Dorsolateral prefrontal cortex (tissue), 122 donors: ENCODE measurements at places on chromosomes 3 and 15.

GRCh38 chr3:133547432-133548041 lies 25.9 kb upstream of the CDV3 start:
- no peak for DNase-seq

DNA sequence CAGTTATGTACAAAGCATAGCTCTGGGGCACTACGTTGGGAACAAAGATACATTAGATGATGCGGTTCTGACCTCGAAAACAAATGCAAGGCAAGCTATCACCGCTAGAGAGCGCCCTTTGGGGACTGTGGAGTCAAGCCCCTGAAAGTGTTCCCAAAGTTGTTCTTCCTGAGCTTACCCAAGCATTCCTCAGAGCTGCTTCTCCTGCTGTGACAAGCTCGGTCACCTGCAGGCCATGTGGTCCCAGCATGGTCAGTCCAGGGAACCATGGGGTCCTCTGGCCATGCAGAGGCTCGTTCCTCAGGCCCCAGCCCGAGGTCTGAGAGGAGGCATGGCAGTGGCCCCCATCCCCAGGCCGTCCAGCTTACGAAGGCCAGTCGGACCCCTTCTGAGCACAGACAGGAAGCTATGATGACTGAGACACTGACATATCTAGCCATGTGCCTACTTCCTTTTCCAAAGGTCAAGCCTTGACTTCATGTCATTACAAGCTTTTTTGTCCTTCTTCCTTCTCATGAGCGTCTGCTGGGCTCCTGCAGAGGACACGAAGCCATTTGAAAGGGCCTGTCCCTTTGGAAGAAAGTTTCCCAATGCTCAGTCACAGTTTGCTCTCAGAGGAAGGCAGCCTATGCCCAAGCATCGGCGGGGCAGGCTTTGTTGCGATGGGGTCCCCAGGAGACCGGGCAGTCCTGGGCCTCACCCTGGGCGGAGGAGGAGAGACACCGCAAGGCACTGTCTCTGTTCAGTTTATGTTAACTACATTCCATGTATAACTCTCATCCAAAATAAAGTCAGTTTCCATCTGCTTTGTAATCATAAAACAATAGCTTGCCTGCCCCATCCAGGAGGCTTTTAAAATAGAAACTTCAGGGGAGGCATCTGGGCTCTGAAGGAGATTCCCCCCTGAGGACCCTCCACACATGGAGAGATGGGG lies 79.3 kb downstream of the ATP10A start:
- no peak for DNase-seq

GRCh38 chr3:123961508-123961856 lies 453 bp upstream of the CCDC14 start:
- no peak for DNase-seq

DNA sequence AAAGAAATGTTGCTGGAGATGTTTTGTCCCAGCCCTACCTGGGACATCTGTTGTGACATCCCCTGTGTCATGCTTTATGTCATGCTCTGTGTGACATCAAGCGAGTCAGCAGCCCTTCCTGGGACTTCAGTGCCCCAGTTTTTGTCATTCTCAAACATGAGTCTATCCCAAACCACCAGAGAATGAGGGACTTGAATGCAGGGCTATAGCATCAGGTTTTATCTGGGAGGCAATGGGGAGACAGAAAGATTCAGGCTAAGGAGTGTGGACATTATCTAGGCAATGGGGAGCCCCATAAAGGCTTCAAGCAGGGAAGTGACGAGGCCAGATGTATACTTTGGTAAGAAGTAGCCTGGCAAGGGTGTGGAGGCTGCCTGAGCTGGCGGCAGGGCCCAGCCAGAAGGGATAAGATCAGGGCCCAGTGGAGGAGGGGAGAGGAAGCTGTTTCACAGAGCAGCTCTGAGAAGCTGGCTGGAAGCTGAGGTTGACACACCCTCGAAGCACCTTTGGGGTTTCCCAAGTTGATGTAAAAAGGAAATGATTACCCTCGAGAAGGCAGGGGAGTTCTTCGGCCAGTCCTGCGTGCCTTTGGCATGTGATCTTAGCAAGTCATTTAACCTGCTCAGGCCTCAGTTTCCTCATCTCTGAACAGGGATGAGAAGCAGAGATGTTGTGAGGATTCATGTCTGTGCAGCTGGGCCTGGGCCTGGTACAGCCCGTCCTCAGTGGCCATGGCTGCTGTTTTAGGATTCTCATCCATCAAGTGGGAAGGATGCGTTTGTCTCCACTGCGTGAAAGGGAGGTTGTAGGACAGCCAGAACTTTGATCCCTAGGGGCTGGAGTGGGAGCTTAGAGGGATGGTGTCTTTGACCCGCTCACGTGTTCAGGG lies 34.3 kb downstream of the IRAK2 start:
- no peak for DNase-seq

DNA sequence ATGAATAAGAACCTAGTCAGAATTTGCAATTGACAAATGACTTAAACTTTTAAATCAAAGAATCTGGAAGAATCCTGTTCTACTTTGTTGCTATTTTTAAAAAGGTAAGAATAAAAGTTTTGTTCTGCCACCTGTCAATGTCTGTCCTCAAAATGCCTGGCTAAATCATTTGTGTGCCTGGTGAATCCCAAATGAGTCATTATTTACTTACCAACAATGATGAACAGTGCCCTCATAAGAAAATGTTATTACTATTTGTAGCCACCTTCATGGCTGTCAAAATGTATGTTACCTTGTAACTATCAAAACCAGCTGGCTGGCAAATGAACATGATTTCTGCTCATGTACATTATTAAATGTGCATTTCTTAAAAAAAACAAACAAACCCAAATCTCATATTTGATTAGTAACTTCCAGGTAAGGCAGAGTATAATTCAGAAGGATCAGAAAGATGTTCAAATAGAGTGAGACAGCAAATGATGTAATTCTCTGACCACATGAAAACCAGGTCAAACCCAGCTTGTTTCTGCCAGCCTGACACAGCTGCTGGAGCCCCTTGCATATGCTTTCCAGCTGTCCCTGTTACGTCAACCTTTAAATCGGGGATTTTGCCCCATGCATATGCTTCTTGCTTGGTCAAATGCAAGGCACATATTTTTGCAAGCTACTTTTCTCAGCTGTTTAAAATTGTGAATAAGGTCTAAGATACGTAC lies 137.9 kb downstream of the SSR3 start:
- no peak for DNase-seq

DNA sequence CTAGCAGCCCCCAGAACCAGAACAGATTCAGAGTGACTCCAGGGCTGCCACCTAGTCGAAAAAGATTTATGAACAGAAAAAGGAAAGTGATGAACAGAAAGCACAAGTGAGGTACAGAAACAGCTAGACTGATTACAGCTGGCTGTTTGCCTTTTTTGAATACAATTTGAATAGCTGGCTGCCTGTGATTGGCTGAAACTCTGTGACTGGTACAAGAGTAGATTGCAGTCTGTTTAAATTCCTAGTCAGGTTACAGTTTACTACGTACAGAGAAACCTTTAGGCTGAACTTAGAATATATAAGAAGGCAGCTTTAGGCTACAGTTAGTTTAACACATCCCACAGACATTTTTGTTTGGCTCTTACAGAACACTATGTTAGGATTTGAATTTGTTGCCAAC lies 10.0 kb downstream of the CCDC13 start:
- DNase-seq = no peak

DNA sequence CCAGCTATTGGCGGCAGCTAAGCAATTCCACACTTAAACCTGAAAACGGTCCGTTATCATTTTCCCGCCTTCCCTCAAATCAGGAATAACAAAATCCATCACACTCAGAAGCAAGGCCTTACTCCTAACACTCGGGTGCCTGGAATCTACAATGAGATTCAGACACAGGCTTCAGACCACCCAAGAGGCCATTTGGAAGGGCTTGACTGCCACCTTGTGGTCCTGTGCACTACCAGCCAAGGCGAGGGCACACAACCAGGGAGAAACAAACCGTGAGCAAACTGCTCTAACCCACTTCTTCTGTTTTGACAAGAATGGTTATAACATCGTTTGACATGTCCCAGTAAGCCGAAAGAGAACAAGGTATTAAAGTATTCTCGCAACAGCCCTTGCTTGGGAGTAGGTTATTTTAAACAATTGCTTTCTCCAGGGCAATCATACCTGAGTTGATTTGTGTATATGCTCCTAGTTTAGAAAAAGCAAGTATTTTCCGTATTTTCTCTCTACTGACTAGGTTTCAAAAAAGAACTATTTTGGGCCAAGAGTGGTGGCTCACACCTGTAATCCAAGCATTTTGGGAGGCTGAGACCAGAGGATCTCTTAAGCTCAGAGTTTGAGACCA lies 40.1 kb upstream of the TAFA4 start:
- DNase-seq = peak; percentile 65
